ENCODE measurements at places on chromosomes 16 and 17. TPM values are rescaled to one million over a fixed set of nuclear protein-coding genes. Genes with fewer than 3 reads are reported as not detected.

DNA sequence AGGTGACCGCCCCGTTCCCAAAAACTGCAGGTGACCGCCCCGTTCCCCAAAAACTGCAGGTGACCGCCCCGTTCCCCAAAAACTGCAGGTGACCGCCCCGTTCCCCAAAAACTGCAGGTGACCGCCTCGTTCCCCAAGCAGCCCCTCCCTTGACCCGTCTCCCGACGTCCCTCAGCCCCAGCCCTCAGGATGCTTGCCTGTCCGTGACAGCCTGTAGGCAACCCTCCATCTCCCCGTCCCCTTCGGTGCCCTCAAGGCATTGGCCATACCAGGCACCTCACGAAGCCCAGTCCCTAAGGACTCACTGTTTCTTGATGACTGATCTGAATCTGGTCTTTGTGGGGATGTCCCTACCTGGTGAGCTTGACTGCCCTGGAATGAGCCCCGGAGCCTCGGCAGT, 25.1 kb downstream of the SGSM2 start:
- H3K27me3 ChIP-seq, result no peaks in the 10 kb centered on the region
- H3K4me3 ChIP-seq, result no peak overlapping the region
- no peak for DNase-seq
- H3K4me1 ChIP-seq, result peaks cover 30% of the 10 kb centered on the region
- no peak overlapping the region for H3K27ac ChIP-seq

- no peaks in the 10 kb centered on the region for H3K36me3 ChIP-seq
- peak overlapping the region; percentile 32 for H3K4me3 ChIP-seq
- no peak for DNase-seq
- H3K4me1 ChIP-seq, result peaks cover 55% of the 10 kb centered on the region
These were observed 6.5 kb upstream of the ABR start for GRCh38 chr17:1186214-1186820.

DNA sequence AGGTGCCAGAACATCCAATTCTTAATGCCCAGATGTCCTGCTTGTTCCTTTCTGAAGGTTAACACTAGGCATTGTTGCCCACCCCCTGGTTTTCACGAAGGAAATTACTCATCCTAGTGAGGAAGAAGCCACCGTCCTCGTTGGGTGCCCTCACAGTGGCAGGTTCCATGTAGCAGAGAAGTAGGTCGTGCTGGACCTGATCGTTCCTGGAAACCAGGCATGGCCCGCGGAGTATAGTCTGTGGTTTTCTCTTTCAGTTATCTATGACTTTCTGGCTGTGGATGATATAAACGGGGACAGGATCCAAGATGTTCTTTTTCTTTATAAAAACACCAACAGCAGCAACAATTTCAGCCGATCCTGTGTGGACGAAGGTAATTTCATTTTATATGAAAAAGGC, 16.5 kb downstream of the RGS11 start:
- H3K27ac ChIP-seq, result no peak overlapping the region
- no peaks in the 10 kb centered on the region for H3K4me1 ChIP-seq
- H3K27me3 ChIP-seq, result no peaks in the 10 kb centered on the region
- no peak for DNase-seq

- peaks cover 78% of the 10 kb centered on the region for H3K4me1 ChIP-seq
- H3K36me3 ChIP-seq, result peaks cover 69% of the 10 kb centered on the region
- H3K27ac ChIP-seq, result no peak overlapping the region
- H3K4me3 ChIP-seq, result no peak overlapping the region
These were observed 26.3 kb downstream of the PMP22 start for GRCh38 chr17:15238676-15239422.

GRCh38 chr17:57875290-57876022, 25.6 kb upstream of the MRPS23 start:
- no peak for DNase-seq
- no peaks in the 10 kb centered on the region for H3K27me3 ChIP-seq
- H3K4me1 ChIP-seq, result peaks cover 81% of the 10 kb centered on the region
- peak overlapping the region; percentile 29 for H3K4me3 ChIP-seq
- peaks cover 72% of the 10 kb centered on the region for H3K36me3 ChIP-seq

GRCh38 chr16:25258861-25259179, 1.2 kb upstream of the ZKSCAN2 start:
- no peak for DNase-seq
- H3K36me3 ChIP-seq, result peaks cover 4% of the 10 kb centered on the region
- H3K4me1 ChIP-seq, result peaks cover 38% of the 10 kb centered on the region
- peak overlapping the region; percentile 98 for H3K4me3 ChIP-seq
- H3K27me3 ChIP-seq, result no peaks in the 10 kb centered on the region

GRCh38 chr17:60678118-60678444, 430 bp downstream of the BCAS3 start:
- H3K27me3 ChIP-seq, result no peaks in the 10 kb centered on the region
- H3K36me3 ChIP-seq, result peaks cover 23% of the 10 kb centered on the region
- peaks cover 19% of the 10 kb centered on the region for H3K4me1 ChIP-seq
- peak overlapping the region; percentile 83 for H3K27ac ChIP-seq
- peak overlapping the region; percentile 83 for H3K4me3 ChIP-seq
- no peak for DNase-seq

DNA sequence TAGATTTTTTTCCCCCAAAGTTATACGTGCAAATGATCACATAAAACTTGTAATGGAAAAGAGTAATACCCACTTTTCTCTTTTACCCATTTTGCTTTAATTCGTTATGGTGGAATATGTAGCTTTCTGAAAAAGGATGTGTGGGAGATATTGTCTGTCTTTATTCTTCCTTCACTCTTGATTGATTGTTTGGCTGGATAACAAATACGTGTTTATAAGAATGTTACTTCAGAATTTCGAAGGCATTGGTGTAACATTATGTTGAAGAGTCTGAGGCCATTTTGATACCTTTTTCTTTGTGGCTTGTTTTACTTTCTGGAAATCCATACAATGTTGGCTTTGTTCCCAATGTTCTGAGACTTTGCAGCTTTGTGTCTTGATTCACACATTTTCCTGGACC, 71.4 kb downstream of the BCAS3 start:
- no peak overlapping the region for H3K27ac ChIP-seq
- H3K4me3 ChIP-seq, result no peak overlapping the region
- H3K36me3 ChIP-seq, result peaks cover 2% of the 10 kb centered on the region
- no peak for DNase-seq
- no peaks in the 10 kb centered on the region for H3K27me3 ChIP-seq

DNA sequence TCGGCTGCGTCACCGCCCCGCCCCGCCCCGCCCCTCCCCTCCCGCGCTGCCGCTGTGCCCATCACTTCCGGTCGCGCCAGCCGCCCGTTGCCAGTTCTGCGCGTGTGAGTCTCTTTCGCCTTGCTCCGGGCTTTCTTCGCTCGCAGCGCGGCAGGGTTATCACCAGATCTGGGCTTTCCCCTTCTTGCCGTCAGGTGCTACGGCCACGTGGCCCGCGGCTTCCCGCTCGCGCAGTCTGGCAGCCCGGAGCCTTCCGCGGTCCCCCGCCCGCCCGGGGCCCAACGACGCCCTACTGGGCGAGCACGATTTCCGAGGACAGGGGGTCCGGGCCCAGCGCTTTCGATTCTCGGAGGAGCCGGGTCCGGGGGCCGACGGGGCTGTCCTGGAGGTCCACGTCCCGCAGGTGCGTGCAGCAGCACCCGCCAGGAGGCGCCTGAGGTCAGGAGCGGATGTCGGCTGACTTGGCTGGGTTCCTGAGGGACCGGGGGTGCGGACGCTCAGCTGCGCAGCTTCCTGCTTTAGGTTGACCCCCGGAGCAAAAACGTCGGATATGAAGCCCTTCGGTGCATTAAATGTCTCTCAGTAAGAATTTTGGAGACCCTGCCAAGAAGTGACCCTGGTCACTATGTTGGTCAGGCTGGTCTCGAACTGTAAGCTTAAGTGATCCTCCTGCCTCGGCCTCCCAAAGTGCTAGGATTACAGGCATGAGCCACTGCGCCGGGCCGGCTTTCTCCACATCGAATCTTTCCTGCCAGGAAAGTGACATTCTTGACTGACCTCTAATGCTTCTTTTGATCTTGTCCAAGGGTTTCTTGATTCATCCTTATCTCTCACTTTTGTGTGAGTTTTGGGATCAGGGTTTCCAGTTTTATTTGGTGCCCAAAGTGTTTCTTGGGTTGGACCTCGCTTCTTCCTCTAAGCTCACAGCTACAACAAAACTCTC, at the start of gene METTL23:
TSS of gene METTL23 (plus strand) at position 64 of the 943 bp plus-strand sequence. CDS start 2,872 bp downstream, outside the sequence.
- H3K27ac ChIP-seq, result peak within 1 kb of the TSS; percentile 100
- peak; percentile 94 for DNase-seq
- H3K36me3 ChIP-seq, result peaks cover 55% of the 10 kb centered on the region
- H3K27me3 ChIP-seq, result no peaks in the 10 kb centered on the region
- H3K4me3 ChIP-seq, result peak within 1 kb of the TSS; percentile 79

GRCh38 chr17:39736319-39737165, 1.2 kb upstream of the GRB7 start:
- H3K36me3 ChIP-seq, result no peaks in the 10 kb centered on the region
- peaks cover 37% of the 10 kb centered on the region for H3K27me3 ChIP-seq
- H3K4me1 ChIP-seq, result peaks cover 34% of the 10 kb centered on the region
- no peak overlapping the region for H3K4me3 ChIP-seq

GRCh38 chr17:58661499-58661898, 30.3 kb downstream of the TEX14 start:
- H3K4me1 ChIP-seq, result peaks cover 7% of the 10 kb centered on the region
- H3K36me3 ChIP-seq, result no peaks in the 10 kb centered on the region
- no peak for DNase-seq
- no peak overlapping the region for H3K4me3 ChIP-seq
- H3K27me3 ChIP-seq, result no peaks in the 10 kb centered on the region

SLC47A2 gene
- total RNA-seq, result not detected

ASB16 gene
- total RNA-seq, result 5.4 TPM

FADS6 gene
- total RNA-seq, result not detected

CD300A gene
- total RNA-seq, result 2.1 TPM

TVP23A gene
- total RNA-seq, result 1.2 TPM

ABCA8 gene
- 67.3 TPM for total RNA-seq

LRRC37A3 gene
- 2.4 TPM for total RNA-seq

MPHOSPH6 gene
- total RNA-seq, result 15.2 TPM

CNP gene
- 85.1 TPM for total RNA-seq

KRTAP9-2 gene
- not detected for total RNA-seq

NUDT7 gene
- 12.1 TPM for total RNA-seq

YBX2 gene
- 3.6 TPM for total RNA-seq

SLC47A1 gene
- 1.8 TPM for total RNA-seq

DDX5 gene
- 728 TPM for total RNA-seq

SREBF1 gene
- 42.8 TPM for total RNA-seq
